Stimulated activated CD8-positive, alpha-beta memory T cell treated with anti-CD3 and anti-CD28 coated beads, Interleukin-15, amount 100 ng/mL, for 1 hour (primary cell): ENCODE measurements at places on chromosomes 7 and 10.

GRCh38 chr10:105837951-105838350, 1196.9 kb downstream of the SORCS3 start:
- DNase-seq: no peak

GRCh38 chr10:88525371-88526069, 57.6 kb downstream of the RNLS start:
- DNase-seq: no peak

DNA sequence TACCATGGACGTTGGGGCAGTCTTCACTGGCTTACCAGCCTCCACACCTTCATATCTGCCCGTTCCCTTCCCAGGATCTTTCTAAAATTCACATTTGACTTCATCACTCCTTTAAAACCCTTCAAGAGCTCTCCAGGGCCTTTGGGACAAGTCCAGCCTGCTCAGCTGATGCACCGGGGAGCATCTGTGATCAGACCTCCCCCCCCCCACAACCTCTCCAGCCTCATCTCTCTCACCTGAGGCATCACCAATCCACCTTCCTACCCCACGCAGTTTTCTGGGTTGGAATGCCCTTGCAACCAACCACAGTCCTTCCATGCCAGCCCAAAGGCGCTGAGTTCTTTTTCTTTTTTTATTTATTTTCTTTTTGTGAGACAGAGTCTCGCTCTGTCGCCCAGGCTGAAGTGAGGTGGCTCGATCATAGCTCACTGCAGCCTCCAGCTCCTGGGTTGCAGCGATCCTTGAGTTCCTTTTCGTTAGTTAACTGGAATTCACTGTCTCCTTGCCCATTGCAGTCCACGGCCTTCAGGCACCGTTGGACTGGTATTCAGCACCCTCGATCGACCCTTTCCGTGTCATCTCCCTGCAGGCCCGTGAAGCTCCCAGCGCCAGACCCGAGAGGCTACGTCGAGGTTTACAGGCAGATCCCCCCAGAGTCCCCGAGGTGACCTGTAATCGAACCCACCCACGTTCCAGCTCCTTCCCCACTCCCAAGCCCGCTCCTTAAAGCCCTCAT, 654 bp downstream of the ALKBH4 start:
- DNase-seq: no peak

DNA sequence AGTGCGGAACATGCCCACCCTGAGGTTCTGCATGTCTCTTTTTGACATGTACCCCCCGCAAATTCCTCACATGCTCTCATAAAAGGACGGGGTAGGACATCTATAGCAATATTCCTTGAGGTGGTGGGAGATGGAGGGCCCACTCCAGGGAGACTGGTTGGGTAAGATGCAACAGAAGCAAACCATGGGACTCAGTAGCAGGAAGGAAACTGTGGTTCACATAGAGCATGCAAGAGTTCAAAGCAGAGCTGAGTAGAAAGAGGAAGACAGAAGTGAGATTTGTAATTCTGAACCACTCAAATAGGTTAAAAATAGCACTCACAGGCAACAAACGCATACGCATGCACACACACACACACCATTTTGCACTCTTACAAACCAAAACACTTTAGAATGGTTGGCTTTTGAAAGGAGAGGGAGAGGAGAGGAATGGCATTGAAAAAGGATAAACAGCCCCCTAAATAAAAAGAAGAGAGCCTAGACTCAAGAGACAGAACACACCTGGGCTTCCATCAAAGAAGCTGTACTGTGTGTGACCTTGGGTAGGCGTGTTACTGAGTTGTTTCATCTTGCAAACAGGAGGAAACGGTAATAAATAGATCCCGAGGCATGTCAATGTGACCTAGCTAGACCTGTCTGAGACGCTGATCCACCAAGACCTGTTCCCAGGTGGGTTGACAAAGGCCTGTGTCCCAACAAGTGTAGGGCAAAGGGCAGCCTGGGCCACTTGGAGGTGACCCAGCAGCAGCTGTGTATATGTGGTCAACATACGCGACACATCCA, 77.6 kb upstream of the LRRC4 start:
- no peak for DNase-seq

DNA sequence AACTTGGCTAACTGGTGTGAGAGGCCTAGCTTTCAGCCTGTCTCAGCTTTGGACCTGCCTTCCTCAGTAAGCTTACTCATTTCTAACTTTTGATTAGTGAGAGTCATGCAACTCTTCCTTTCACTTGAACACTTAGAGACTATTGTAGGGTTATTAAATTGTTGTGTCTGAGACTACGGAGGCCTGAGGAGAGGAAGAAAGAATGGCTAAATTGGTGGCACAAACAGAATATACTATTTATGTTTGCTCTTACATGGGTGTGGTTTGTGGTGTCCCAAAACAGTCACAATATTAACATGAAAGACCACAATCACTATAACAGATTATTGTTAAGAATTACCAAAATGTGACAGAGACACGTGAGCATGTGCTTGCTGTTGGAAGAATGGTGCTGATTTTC, 82.1 kb downstream of the TRIM24 start:
- DNase-seq: no peak

GRCh38 chr7:151157645-151158329, 9.7 kb downstream of the GBX1 start:
- no peak for DNase-seq

DNA sequence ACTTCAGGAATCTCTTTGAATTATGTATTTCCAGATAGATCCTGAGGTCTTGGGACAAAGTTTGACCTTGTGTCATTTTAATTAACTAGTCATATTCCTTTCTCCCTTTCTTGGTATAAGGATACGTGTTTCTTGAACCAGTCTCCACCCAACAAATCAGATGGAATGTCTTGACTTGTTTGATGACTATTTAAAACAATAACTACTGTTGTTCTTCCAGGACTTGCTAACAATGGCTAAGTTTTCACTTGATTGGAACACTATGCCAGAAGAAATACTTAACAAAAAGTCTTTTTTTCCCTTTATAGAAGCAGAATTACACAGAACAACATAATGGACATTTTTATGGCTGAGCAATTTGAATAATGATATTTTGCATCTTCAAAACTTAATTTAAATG, 43.0 kb upstream of the WIPF3 start:
- DNase-seq: no peak

GRCh38 chr10:88392222-88392621, 190.9 kb downstream of the RNLS start:
- no peak for DNase-seq

DNA sequence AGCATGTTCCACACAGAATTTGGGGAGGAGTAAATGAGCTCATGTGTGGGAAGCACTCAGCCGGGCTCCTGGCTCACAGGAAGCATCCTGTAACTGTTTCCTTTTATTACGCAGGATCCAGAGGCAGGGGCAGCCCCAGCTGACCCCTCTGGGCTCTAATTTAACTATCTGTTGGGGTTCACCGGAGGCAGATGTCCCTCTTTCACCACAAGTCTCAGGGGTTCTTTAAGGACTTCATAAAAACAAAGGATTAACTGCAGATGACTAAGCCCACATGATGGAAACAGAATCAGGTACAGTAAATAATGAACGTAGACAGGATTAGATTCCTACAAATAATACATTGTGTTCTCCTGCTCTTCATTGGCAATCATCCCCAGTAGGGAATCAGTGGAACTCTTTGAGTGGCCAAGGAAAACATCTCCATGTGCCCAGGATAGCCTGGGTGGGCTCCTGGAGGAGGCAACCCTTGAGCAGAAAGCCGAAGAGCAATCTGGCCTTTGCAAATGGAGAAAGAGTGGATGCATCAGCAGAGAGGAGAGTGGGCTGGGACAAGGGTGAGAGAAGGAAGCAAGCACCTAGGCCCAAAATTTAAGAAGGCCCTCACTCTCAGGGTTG, 24.6 kb downstream of the TBXAS1 start:
- no peak for DNase-seq

DNA sequence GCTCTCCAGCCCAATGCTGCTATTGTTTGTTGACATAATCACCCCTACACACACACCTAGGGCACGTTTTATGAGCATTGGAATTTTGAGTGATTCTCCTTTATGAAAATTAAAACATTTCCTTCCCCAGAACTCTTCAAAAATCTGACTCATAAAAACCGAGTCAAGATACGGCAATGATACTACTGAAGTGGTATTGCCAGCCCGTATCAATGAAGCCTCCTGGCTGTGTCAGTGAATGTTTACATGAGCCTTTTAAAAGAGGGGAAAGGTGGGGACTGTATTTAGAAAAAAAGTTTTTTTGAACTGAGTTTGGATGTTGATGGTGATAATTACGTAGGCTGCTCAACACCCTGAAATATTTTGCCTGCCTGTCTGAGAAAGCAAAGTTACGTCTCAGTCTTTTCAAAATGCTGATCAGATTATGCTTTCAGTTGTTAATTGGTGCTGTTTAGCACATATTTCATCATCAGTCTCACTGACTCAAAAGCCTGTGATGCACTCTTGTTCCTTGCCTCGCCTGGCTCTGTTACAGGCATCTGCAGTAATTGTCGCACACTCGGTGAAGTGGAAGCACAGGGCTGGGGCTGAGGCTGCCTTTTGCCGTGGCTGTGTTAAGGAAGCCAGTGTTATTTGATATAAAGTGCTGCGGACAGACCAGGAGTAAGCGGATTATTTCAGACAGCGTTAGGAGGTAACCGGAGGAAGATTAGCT, 157.4 kb upstream of the TCF7L2 start:
- DNase-seq: no peak

DNA sequence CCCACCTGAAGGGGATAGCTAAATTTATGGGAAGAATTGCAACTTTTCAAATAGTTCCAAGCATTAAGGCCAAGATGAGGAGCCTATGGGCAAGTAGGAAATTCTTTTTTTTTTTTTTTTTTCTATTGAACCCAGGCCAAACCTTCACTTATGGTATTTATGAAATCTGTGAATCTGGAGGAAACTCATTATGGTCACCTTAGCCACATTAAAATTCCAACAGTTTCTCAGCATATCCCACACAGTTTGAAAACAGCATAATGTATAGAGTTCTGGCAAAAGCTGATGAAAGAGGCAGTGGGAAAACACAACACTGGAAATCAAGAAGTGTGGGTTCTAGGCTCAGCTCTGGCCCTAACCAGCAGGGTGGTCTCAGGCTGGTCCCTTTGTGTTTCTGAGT, 236.9 kb downstream of the PTEN start:
- no peak for DNase-seq

GRCh38 chr10:132281915-132282666, 25.7 kb downstream of the STK32C start:
- DNase-seq: no peak

GRCh38 chr7:142899661-142900060, 14.1 kb upstream of the TRPV6 start:
- DNase-seq: no peak

DNA sequence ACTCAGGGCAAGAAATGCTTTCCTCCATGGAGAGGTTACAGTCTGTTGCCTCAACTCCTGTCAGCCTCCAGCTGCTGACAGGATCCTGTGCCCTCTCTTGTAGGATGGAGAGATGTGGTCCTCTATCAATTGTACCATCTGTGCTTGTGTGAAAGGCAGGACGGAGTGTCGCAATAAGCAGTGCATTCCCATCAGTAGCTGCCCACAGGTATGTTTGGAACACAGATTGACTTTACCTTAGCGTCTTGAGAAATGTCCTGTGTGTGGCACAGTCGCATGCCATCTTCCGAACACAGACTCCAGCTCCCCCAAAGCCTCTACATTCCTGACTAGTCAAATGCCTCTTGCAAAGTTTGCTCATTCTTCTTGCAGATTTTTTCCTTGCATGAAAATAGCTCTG, 152.6 kb downstream of the BMPER start:
- DNase-seq: no peak

- DNase-seq: no peak
Observed at GRCh38 chr7:149804106-149804505, 30.7 kb upstream of the ZNF467 start.

GRCh38 chr7:54946764-54947163, 72.1 kb upstream of the EGFR start:
- DNase-seq: no peak

GRCh38 chr10:6769704-6770417, 189.8 kb upstream of the PRKCQ start:
- DNase-seq: no peak

- no peak for DNase-seq
Observed at GRCh38 chr7:142556740-142557139, 192.5 kb upstream of the PRSS1 start.

DNA sequence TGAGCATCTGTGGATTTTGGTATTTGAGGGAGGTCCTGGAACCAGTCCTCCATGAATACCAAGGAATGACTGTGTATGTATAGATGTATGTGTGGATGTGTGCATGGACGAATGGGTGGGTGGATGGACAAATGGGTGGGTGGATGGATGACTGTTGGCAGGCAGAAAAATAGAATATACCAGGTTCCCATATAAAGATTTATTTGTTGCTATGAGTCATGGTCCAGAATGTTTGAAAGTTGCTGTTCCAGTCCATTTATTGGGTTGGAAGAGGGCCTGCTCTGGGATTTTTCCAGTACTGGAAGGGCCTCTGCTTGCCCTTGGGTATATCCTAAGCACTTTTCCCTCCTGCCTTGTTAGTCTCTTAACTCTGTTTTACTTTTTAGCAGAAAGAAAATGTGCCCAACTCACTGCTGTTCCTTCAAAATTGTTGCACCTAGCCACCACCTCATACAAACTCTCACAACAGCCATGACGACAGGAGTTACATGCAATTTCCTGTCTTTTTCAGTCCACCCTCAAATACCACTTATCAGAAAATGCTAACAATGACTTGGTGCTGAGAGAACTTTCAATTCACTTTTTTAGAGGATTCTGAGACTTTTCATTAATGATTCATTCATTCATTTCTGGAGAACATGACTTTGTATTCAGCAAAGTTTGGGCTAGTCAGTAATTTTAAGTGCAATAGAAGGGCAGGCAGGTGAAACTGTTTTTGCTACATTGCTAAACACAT, 108.1 kb downstream of the EEPD1 start:
- DNase-seq: no peak

DNA sequence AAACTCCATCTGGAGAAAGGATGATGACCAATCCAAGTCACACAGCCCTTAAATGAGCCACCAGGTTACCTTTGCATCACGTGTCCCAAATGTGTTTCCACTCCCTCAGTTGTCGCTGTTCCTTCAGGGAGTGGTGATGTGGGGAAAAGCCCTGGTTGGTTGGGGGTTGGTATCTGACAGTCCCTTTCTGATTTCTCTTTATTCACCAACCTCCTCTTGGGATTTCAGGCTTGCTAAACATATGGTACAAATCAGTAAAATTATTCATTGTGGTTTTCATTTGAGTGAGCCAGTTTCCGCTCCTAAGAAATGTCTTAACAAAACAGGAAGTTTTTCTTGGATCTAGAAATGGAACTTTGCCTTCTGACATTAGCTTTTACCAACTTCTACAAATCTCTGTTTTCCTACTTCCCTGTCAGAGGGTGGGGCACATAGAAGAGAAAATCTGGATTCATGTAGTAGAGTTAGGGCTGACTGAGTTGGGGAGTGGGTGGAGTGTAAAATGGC, 40.0 kb upstream of the KMT2E start:
- DNase-seq: no peak
